ENCODE measurements at places on chromosomes 16 and 17.

DNA sequence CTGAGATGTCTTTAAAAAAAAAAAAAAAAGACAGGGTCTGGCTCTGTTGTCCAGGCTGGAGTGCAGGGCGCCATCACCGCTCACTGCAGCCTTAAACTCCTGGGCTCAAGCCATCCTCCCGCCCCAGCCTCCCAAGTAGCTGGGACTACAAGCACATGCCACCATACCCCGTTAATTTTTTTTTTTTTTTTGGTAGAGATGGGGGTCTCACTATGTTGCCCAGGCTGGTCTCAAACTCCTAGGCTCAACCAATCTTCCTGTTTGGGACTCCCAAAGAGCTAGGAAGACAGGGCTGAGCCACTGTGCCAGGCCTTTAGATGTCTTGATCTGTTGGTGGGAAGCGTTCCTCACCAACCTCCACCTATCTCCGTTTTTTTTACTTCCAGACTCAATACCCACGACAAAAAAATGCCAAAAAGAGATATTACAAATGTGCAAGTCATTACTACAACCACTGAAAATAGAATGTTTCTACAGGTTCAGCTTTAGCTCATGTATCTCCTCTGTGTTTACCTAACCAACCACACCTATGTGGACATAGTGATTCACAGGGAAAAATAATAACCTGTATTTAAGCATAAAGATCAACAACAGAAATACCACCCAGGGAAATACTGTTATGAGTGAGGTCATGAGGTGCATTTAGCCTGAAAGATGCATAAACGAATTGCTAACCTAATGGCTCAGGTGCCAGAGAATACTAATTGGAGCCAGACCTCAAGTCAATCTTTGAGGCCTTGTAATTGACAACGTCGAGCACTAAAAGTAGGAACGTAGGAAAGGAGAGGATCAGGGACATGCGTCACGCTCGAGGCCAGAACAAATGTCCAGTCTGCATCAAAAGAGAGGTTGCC is 22.6 kb downstream of the NACA2 start:
- DNase-seq: no peak

DNA sequence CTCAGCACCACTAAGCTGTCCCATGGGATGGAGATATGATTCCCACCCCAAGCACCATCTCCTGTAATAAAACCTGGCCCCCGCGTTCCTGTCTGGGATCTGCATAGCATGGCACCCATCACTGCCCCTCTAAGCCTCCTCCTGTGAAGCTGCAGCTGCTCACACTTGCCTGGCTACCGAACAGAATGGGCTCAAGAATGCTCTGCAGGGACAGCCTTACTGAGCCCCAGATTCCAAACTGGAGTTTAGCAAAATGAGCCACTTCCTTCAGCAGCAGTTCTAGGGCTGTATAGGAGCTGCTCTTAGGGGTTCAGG is 256.1 kb downstream of the CPPED1 start:
- no peak for DNase-seq

DNA sequence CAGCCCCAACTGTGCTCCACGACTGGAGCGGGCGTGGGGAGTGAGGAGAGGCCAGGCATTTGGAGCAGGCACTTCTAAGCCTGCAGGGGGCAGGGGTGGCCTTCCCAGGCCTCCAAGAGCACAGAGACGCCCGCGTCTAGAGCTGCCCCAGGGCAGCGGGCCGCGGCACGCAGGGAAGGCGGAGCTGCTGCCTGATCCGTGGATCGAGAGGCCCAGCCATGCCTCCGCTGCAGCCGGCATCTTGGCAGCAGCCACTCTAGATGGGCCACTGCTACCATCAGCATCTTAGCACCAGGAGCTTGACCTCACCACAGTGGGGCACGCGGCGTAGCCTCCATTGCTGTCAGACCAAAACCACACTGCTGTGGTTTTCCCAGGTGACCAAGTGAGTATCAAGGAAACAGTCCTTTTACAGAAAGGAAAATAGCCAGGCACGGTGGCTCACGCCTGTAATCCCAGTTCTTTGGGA is 20.4 kb upstream of the WDR45B start:
- DNase-seq: no peak

DNA sequence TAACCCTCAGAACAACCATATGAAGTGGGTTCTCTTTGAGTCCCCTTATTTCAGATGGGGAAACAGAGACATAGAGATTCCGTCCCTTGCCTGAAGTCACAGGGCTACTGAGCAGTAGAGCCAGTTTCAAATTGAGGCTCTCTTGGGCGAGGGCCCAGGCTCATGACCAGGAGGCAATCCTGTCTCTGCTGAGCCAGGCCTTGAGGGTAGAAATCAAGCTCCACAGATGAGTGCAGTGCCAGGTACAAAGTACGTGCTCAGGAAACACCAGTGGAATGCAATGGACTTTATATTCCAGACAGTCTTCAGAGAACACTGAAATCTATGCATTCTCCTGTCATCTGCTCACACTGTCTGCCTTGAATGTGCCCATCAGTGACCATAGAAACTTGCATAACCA is 291.7 kb upstream of the MAF start:
- DNase-seq: no peak

DNA sequence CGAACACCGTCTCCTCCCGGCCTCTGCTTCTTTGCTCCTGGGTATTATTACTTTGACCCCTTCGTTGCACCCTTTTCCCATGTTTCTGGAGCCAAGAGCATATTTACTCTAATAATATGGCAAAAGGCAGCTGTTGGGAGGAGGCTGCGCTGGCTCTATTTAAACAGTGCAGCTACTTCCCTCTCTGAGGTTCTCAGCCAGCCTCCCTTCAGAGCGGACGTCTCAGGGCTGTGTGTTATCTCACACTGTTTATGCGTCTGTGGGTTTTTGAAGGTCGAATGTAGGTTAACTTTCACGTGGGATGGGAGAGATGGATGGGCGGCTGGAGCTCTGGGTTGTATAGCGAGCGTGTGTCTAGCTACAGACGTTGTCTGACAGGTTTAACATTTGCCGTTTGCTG is 45.3 kb downstream of the COX4I1 start:
- DNase-seq: no peak

- no peak for DNase-seq
These were observed at the start of gene GALR2 for GRCh38 chr17:76074390-76075363. GALR2 (plus strand) TSS chr17:76074781; CDS start chr17:76074884, 103 bp downstream.

DNA sequence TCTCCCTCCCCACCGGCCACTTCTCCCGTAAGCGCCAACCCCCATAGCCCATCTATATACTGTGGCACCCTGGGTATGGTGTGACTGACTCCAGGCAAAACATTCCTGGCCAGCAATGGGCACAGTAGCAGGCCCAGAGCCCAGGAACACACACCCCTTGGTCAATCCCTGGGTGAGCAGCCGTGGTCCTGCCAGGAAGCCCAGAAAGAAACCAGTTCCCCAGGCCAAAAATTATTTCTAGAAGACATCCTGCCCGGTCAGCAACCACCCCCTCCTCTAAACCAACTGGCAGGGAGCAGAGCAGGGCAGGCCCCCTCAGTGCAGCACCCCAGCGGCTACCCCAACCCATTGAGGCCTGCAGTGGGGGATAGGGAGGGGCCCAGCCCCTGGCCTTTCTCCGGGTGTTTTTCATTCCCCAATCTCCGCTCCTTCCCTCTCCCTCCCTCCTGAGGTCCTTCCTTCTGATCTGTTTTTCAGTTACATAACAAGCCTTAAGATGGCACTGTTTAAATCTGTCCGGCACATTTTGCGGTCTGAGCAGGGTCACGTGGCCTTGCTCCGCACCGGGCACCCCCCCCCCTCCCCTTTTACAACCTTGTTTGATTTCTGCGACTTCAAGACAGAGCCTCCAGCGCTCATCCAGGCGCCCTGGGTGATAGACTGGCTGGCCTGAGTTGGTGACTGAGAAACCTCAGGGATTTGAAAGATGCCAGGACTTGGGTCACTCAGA is 2.0 kb downstream of the NPTX1 start:
- DNase-seq: no peak

DNA sequence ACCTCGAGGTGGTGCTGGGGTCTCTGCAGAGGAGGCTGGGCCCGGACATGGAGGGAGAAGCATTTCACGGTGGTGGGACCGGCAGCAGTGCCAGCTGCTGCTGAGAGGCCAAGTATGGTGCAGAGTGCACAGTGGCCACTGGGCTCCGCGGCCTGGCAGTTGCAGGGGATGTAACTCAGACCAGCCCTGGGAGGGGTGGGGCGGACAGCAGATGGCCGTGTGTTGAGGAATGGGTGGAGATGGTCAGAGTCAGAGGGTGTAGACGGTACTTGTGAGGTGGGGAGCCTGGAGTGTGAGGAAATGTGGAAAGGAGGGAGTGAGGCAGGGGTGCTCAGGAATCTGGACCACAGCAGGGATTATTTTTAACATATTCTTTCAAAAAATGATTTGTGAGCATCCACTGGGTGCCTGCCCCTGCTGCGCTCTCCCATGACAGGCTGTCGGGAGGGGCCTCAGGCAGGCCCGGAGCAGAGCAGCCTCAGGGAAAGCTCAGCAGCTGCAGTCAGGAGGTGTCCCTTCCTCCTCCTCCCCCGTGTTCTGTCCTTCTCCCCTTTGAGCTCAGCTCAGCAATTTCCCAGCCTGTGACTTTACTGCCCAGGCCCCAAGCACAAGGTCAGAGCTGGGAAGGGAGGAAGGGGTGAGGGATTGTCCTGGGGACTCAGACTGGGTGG is 113.1 kb downstream of the RAP1GAP2 start:
- DNase-seq: no peak

DNA sequence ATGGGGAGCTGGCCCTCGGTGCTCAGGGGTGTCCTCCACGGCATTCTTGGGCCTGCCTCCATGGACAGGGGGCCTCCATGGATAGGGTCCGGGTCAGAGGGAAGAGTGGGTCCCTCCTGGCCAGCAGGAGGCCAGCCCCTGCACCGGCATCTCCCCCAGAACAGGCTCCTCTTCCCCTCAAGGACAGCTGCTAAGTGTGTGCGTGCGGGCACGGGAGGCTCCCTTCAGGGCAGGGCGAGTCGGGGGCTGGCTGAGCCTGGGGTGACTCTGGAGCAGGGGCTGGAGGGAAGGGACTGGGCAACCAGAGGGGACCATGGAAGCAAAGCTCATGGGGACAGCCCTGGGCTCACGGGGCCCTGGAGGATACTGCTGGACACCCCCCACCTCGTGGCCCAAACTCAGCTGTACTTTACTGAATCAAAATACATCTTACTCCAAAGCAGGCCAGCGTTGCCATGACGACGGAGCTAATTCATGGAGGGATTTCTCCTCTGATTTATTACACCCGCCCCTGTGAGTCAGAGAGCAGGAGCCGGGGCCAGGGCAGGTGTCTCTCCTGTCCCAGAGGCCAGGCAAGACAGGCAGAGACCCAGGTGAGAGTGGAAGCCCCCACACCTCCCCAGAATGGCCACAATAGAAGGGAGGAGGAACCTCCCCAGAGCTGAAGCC is 2.1 kb downstream of the CASKIN1 start:
- no peak for DNase-seq
